Left forelimb (tissue), 1 donor: ENCODE measurements at places on chromosomes 13 and 19.

DNA sequence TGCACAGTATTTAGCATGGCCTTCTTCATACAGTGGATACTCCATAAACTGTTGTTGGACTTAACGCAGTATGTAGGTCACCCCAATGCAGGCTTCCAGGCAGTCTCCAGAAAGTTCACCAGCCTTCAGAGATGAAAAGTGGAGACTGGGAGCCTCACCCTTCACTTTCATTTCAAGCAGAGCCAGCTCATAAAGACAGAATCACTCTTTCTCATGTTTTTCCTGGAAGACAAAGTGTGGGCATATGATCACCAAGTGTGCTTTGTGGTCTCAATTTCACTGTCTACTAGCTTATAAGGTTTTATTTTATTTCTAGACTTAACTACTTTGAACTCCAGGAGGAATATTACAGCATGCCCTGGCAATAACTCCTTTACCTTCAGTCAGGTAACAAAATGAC is 26.3 kb upstream of the TNFSF11 start:
- DNase-seq, result no peak

DNA sequence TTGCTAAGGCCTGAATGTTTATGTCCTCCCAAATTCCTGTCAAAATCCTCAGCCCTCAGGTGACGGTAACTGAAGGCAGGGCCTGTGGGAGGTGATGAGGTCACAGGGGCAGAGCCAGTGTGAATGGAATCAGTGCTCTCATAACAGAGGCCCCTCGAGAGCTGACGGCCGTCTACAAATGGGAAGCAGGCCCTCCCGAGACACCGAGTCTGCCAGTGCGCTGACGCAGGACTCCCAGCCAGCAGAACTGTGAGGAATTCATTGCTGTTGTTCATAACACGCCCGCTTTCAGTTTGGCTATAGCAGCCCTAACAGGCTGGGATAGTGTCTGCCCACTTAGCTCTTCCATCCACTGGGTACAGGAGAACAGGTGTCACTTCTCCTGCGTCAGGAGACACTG is 41.2 kb downstream of the CARS2 start:
- peak; percentile 20 for DNase-seq

GRCh38 chr19:1568320-1569019 is at the start of gene MEX3D:
TSS of gene MEX3D (minus strand) at chr19:1568325. CDS start at chr19:1568058, 267 bp downstream.
- DNase-seq, result peak; percentile 80

DNA sequence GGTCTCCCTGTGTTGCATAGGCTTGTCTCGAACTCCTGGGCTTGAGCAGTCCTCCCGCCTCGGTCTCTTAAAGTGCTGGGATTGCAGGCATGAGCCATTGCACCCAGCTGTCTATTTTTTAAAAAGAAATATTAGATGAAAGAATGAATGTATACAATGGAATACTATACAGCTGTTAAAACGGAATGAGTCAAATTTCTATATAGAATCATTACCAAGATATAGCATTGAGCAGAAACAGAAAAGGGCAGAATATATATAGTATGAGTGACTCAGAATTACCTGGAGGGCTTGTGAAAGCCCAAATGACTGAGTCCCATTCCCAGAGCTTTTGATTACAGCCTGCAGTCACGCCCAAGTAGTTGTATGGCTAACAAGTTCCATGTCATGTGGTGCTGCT is 4.4 kb downstream of the DACT3 start:
- DNase-seq, result no peak

GRCh38 chr13:51846756-51847155 is 1.8 kb upstream of the TMEM272 start:
- no peak for DNase-seq

GRCh38 chr19:20247016-20247683 is 80.1 kb downstream of the ZNF486 start:
- no peak for DNase-seq

- peak; percentile 97 for DNase-seq
Observed at GRCh38 chr19:58009666-58010301, 7.2 kb upstream of the ZNF606 start.

DNA sequence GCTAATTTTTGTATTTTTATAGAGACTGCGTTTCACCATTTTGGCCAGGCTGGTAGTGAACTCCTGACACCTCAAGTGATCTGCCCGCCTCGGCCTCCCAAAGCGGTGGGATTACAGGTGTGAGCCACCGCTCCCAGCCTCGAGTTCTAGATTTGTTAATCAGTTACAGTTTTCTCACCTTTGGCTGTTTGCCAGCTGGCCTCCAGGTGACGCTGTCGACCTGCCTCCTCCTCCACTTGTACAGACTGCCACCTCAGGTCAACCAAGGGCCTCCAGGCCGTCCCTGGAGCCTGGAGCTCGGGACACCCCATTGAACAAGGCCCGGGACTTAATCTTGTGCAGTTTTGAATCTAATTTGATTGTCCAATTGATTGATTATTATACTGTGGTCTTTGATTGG is 45.5 kb downstream of the IER2 start:
- no peak for DNase-seq

GRCh38 chr19:13012690-13013608 is 17.7 kb downstream of the NFIX start:
- no peak for DNase-seq

DNA sequence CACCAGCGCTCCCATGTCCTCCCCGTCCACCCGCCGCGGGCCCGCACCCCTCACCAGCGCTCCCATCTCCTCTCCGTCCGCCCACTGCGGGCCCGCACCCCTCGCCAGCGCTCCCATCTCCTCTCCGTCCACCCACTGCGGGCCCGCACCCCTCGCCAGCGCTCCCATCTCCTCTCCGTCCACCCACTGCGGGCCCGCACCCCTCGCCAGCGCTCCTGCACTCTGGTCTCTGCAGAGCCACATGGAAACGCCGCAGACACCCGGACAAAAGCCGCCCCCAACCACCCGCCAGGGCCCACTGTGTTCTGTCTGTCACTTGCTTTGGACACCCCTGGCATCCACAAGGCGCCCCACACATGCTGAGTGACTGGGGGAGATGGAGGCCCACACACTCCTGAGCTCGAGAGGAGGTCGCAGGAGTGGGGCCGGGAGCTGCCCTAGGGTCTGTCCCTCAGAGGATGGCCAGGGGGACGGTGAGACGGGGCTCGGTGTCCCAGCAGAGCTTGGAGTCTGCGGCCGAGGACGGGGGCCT is 7.4 kb downstream of the CFD start:
- no peak for DNase-seq

DNA sequence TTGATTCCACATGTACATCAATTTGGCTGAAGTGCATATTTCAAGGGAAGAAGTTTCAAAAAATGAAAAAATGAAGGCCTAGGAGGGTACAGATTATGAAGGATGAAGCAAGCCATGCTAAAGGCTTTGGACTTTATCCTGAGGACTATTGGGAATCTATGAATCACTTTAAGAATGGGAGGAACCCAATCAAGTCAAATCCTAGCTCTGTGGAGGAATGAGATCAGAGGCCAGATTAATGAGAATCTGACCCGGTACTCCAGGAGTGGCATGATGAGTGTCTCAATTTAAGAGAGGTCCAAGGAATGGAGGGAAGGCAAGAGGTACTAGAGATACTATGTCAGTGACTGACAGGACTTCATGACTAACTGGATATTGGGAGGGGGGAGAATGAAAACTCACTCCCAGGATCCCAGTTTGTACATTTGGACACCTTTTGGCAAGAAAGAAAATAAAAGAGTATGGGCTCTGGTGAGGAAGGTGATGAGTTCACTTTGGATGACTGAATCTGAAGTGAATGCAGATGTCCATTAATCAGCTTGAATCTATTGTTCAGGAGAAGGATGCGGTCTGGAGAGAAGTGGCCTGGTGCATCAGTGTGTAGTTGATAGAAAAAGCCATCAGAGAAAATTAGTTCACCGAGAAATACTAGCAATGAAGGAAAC is 349.0 kb downstream of the EFNB2 start:
- no peak for DNase-seq

- DNase-seq, result no peak
Observed at GRCh38 chr19:39430675-39431593, 4.8 kb downstream of the RPS16 start.

DNA sequence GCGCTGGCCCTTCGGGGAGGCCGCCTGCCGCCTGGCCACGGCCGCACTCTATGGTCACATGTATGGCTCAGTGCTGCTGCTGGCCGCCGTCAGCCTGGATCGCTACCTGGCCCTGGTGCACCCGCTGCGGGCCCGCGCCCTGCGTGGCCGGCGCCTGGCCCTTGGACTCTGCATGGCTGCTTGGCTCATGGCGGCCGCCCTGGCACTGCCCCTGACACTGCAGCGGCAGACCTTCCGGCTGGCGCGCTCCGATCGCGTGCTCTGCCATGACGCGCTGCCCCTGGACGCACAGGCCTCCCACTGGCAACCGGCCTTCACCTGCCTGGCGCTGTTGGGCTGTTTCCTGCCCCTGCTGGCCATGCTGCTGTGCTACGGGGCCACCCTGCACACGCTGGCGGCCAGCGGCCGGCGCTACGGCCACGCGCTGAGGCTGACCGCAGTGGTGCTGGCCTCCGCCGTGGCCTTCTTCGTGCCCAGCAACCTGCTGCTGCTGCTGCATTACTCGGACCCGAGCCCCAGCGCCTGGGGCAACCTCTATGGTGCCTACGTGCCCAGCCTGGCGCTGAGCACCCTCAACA is 1.2 kb downstream of the F2RL3 start:
- no peak for DNase-seq

GRCh38 chr13:59494151-59494550 is 669.6 kb downstream of the DIAPH3 start:
- no peak for DNase-seq

DNA sequence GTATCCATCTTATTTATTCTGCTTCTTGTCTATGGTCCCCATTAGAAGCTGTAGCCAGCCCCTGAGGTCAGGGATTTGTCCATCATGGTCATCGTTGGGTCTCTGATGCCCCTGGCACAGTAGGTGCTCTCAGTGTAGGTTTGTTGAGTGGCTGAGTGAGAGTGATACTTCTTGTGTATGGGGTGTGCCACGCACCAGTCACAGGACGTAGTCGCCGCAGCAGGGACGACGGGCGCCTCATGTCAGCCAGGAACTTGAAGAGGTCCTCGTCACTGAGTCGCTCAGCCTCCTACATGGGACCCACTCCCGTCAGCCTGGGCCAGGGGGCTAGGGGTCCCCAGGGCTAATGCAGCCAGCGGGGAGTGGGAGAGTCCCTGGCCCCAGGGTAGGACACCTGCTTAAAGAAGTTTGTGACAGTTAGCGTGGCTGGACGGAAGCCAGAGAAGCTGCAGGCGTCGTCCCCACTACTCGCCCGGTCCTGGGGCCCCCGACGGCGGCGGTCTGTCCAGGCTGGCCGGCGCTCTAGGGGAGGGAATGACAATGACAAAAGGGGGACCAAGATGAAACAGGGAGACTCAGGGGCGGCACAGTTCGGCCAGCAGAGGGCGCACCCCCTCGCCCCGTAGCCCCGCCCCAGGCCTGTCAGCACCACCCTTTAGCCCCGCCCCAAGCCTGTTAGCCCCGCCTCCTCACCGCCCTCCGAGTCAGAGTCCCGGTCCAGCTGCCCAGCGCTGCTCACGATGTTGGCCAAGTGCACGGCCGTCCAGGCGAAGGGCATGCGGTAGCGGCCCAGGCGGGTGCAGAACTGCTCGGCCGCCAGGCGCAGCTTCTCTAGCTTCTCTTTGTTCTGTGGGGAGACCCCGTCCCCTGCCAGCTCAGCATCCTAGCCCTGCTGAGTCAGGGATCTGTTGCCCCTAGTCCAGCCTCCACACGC is 3.7 kb downstream of the ANGPTL8 start:
- DNase-seq, result peak; percentile 87

DNA sequence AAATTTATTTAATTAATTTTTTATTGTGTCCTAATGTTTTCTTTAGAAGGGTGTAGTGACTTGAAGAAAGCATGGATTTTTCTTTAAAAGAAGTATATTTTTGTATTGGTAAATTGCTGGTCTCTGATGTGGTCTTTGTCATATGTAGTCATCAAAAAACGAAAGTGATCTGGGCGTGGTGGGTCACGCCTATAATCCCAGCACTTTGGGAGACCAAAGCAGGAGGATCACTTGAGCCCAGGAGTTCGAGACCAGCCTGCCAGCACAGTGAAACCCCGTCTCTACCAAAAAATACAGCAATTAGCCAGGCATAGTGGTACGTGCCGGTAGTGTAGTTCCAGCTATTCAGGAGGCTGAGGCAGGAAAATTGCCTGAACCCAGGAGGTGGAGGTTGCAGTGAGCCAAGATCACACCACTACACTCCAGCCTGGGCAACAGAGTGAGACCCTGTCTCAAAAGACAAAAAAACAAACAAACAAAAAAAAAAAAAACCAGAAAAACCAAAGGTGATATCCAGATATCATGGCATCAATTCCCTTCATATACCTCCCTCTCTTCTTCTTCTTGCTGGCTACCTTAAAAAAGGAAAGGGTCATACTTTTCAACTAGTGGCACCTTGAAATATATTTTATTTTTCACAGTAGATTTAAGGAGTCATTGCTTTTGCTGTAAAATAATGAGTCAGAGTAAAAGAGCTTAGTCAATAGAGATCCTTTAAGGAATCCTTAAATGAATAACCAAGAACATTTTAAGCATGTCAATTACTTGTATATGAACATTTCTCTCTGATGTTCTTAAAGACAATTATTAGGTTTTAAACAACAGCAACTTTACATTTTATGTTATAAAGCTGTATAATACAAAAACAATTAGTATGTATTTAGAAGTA is 19.9 kb downstream of the KCTD4 start:
- DNase-seq, result no peak

DNA sequence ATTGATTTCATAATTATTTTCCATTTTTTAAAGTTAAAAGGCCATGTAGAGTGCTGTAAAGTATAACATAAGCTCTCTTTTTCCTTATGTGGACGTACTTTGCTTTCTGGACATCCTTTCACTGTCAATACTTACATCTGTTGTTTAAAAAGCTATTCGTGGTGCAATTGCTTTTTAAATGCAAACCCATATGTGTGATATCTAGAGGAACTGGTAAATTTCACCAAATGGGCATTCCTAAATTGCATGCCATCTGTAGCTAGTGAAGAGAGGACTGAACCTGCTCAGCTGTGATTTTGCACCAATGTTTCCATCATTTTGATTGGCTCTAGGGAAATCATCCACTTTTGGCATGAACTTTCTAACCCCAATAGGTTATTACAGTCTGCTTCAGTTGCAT is 129.4 kb downstream of the PCDH17 start:
- no peak for DNase-seq

DNA sequence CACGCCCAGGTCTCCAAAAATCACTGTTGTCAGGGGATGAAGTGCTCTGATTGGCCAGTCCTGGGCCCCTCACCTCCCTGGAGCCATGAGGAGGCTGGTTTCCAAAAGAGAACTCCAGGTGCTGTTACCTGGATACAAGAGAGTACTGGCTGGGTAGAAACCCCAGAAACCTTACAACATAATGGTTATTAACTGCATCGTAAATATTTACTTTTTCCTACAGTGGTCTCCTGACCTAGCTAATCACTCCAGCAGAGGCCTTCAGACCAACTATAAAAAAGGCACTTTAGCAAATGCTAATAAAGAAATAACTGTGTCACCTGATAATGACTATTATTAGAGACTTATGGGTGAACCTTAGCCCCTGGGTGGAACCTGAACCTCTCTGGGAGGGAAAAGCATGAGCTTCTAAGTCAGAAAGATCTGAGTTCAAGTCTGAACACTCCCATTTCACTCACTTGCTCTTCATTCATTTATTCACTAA is 1.5 kb upstream of the IGSF23 start:
- DNase-seq, result no peak
